T-helper 2 cell treated with Interferon-gamma antibody and Interleukin-4, amounts not matched to agents 100 ng/mL and 5 ng/mL, for 36 hours (primary cell): ENCODE measurements at places on chromosomes 13 and 19. TPM values are rescaled to one million over a fixed set of nuclear protein-coding genes. Genes with fewer than 3 reads are reported as not detected.

Gene GNG8
- total RNA-seq, result 2.9 and 4.6 TPM in 2 replicates

Gene HCN2
- 1.5 and 1.9 TPM in 2 replicates for total RNA-seq

Gene SYCN
- total RNA-seq, result not detected in 2 replicates

Gene TMEM272
- not detected in 2 replicates for total RNA-seq

Gene ZNF90
- total RNA-seq, result 4.6 and 5.2 TPM in 2 replicates

Gene TMEM238
- 10.3 and 11.7 TPM in 2 replicates for total RNA-seq

Gene B3GNT3
- total RNA-seq, result not detected in 2 replicates

Gene LRRC8E
- not detected in 2 replicates for total RNA-seq

Gene ZGLP1
- 2.4 and 3.7 TPM in 2 replicates for total RNA-seq

Gene SERPINE3
- not detected in 2 replicates for total RNA-seq

Gene KIR2DL3
- total RNA-seq, result 0.09 TPM in 1 of 2 replicates, not detected in the other

Gene SPACA7
- not detected in 2 replicates for total RNA-seq

Gene TMEM38A
- total RNA-seq, result 2.8 and 3.4 TPM in 2 replicates

Gene ACP5
- 34.4 and 34.5 TPM in 2 replicates for total RNA-seq

Gene LIM2
- 0.18 TPM in 1 of 2 replicates, not detected in the other for total RNA-seq

Gene KL
- total RNA-seq, result 0.07 and 0.09 TPM in 2 replicates

Gene PRODH2
- not detected in 2 replicates for total RNA-seq

Gene EBI3
- total RNA-seq, result 2.6 and 2.8 TPM in 2 replicates

Gene CADM4
- 0.16 TPM in 2 replicates for total RNA-seq

Gene KLK10
- not detected in 2 replicates for total RNA-seq

Gene KLK8
- total RNA-seq, result not detected in 2 replicates
